Activated CD4-positive, alpha-beta memory T cell treated with anti-CD3 and anti-CD28 coated beads, Interleukin-2, amount 10 ng/mL, durations not matched to agents 7 days and 5 days (primary cell): ENCODE measurements at places on chromosomes 4 and X. TPM values are rescaled to one million over a fixed set of nuclear protein-coding genes. Genes with fewer than 3 reads are reported as not detected.

Gene MAGEE2
- total RNA-seq: not detected

Gene TAF7L
- not detected for total RNA-seq

Gene DCAF12L2
- not detected for total RNA-seq

Gene RAB40AL
- total RNA-seq: 0.28 TPM

Gene AKAP4
- total RNA-seq: not detected
